ENCODE measurements at places on chromosomes 3 and 15.

DNA sequence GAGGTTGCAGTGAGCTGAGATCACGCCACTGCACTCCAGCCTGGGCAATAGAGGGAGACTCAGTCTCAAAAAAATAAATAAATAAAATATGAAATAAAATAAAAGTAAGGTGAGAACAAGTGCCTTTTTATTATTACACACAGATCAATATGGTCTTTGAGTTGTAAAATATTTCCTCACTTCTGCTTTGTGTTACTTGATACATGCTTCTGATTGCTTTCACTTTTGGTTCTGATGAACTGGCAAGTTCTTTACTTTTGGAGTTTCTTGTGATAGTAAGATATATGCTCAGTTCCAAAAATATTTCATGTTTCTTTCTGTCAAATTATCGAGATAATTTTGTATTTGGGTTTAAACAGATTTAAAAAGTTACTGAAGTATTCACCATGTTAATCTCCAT lies 16.6 kb upstream of the GYG1 start:
- no peak for DNase-seq

- DNase-seq, result no peak
Measured at GRCh38 chr3:122928396-122929187, 99.0 kb downstream of the SEMA5B start.

- no peak for DNase-seq
Measured at GRCh38 chr3:54261141-54261540, 138.8 kb downstream of the CACNA2D3 start.

DNA sequence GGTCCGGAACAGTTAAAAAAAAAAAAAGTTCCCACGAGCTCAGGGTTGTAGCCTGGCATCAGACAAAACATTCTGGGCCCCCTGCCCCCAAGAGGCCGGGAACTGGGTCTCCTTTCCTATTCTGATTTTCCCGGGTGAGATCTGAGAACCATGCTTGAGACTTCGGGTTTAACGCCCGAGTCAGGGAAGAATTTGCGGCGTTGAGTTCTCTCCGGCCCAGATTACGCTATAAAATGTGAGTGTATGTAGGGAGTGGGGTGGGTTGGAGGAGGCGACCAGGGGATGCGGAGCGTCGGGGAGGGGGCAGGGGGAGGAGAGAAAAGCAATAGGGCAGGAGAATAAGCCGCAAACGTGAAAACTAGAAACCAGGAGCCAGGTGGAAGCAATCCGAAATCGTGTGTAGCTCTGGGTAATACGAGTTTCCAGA lies 2.7 kb downstream of the ZIC1 start:
- no peak for DNase-seq

DNA sequence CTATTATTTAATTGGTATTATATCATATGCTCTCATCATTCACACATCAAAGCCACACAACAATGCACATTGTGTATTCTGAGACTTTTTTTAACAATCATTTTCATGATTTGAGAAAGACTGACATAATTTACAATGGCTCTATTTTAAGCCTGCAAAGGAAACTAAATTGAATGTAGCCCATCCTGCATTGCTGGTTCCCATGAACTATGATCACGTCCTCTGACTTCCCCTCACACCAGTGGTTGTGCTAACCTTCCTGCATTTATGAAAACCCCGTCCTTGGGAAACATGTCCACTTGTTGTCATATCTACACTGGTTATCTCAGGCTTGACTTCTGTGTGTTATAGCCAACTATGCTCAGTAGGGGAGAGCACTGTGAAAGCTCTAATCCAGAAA lies 546.2 kb downstream of the MECOM start:
- no peak for DNase-seq

DNA sequence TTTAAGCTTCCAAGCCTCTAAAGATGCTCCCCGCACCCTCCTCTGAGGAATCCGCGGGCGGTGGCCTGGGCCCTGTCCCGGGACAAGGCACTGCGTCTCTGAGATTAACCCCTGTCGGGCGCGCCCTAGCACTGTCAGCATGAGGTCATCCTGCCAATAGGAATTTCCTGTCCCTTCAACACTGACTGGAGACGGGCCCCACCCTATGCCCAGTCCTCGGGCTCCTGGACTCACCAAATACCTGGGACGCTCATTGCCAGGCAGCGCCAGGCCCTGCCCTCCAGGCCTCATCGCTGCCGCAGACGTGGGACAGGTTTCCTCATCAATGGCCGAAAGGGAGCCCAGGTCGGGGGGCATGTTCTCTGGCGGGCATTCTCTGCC lies 67.6 kb upstream of the SH3GL3 start:
- DNase-seq, result no peak

All from D341Med (cell line).